Pulmonary artery endothelial cell (primary cell): ENCODE measurements at places on chromosomes 6 and 20. TPM values are rescaled to one million over a fixed set of nuclear protein-coding genes. Genes with fewer than 3 reads are reported as not detected.

- no peak for DNase-seq
These were observed 87.3 kb downstream of the SCML4 start for GRCh38 chr6:107736713-107737396.

DNA sequence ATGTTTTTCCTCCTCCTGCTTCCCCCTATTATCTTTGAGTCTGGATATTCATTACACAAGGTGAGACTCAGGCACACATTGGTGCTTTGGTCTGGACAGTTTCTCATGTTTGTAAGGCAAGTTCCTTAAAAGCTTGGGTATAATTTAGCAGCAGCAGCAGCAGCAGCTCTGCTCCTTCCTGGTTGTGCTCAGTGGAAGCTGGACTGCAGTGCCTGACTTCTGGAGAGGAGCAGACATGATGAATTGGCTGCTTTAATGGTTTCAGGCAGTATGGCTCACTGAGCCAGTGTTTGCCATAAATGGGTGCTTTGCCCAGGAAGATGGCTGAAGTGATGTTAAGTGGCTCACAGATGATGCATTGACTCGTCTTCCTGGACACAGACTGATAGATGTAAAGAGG is 32.4 kb downstream of the SLC9A8 start:
- no peak for DNase-seq

- DNase-seq: peak; percentile 85
These were observed 568.9 kb upstream of the CITED2 start for GRCh38 chr6:139943391-139943790.

Gene PTK6
- 0.07 and 0.13 TPM in 2 replicates for total RNA-seq

Gene TRDN
- total RNA-seq: not detected in 2 replicates

Gene DYNLT2
- total RNA-seq: 0.73 and 0.85 TPM in 2 replicates
